Activated naive CD4-positive, alpha-beta T cell (primary cell): ENCODE measurements at places on chromosomes 6 and 20.

DNA sequence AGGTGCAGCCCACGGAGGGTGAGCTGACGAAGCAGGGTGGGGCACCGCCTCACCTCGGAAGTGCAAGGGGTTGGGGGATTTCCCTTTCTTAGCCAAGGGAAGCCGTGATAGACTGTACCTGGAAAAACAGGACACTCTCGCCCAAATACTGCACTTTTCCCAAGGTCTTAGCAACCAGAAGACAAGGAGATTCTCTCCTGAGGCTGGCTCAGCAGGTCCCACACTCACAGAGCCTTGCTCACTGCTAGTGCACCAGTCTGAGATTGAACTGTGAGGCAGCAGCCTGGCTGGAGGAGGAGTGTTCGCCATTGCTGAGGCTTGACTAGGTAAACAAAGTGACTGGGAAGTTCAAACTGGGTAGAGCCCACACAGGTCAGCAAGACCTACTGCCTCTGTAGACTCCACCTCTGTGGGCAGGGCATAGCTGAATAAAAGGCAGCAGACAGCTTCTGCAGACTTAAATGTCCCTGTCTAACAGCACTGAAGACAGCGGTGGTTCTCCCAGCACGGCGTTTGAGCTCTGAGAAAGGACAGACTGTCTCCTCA lies 28.0 kb downstream of the SYNE1 start:
- no peak for DNase-seq

DNA sequence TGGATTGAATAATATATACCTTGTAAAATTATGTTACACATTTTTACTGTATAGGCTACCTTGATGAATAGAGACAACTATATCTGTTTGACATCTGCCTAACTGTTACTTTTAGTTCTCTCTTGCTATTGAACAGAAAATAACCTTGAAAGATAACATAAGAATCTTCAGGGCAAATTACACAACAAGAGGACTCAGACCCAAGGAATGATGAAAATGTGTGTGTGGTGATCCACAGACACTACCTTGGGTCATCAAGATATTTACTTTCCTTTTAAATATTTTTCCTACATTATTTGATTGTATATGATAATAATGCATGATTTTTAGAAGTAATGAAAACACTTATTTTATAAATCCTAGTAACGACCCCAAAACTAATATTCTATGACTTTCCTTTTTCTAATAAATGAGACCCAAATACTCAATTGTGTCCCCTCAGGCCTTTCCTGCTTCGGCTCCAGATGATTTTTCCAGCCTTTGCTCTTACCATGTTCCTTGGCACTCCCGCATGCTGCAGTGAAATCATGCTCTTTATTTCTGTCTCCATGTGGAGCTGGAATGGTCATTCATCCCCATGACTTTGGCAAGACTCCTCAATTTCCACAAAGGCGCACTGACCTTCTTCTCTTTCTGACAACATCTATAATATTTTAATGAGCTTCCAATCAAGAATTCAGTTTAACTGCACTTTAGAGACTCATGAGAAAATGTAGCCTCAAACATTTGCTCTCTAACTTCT lies 187.6 kb downstream of the EPM2A start:
- no peak for DNase-seq

GRCh38 chr6:135360222-135360621 lies 137.3 kb downstream of the AHI1 start:
- no peak for DNase-seq

DNA sequence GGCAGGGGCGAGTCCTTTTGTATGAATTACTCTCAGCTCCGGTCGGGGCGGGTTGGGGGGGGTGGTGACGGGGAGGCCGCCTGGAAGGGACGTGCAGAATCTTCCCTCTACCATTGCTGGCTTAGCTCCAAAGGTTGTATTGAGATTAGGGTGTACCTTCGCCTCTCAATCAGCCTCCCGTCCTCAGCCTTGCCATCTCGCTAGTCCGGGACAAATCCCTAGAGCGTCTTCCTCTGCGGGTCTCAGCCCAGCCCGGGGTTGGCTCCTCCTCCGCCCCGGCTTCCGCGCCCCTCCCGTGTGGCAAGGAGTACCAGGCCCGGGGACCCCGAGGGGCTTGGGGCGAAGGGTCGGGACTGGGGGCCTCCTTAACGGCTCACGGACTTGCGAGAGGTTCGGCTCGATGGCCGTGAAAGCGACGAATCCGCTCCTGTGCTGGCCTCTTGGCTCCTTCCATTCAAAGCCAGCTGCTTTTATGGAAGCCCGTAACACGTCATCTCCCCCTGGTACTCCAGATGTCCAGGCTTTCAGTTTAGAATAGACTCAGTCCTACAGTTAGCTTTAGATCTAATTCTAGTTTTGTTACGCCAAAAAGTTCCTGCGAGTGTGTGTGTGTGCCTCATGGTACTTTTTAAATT lies 636 bp upstream of the EEF1A1 start:
- DNase-seq: no peak
